ENCODE measurements at places on chromosomes 13 and 19. TPM values are rescaled to one million over a fixed set of nuclear protein-coding genes. Genes with fewer than 3 reads are reported as not detected.

Gene KIR2DL1
- total RNA-seq, result 0.19 TPM

Gene ZNF160
- total RNA-seq, result 35.7 TPM

Gene CYP2A13
- not detected for total RNA-seq

Gene ZIC5
- not detected for total RNA-seq

Gene PEAK3
- total RNA-seq, result 0.54 TPM

Gene RFX1
- total RNA-seq, result 17.8 TPM

Gene ZNF20
- 5.2 TPM for total RNA-seq

Gene LYPD3
- total RNA-seq, result 0.33 TPM

Gene ZNF738
- 12.6 TPM for total RNA-seq

Gene FAM216B
- not detected for total RNA-seq

Gene CALR3
- not detected for total RNA-seq

- no peak for DNase-seq
- H3K4me1 ChIP-seq, result peaks cover 5% of the 10 kb centered on the region
- H3K36me3 ChIP-seq, result no peaks in the 10 kb centered on the region
- H3K27ac ChIP-seq, result no peak overlapping the region
- no peak overlapping the region for H3K4me3 ChIP-seq
- H3K27me3 ChIP-seq, result no peaks in the 10 kb centered on the region
Measured at GRCh38 chr13:84118839-84119409, 236.7 kb upstream of the SLITRK1 start.

GRCh38 chr13:23984546-23984945 is 87.2 kb upstream of the C1QTNF9B start:
- H3K27ac ChIP-seq, result no peak overlapping the region
- H3K36me3 ChIP-seq, result no peaks in the 10 kb centered on the region
- H3K4me3 ChIP-seq, result no peak overlapping the region
- H3K27me3 ChIP-seq, result peaks cover 28% of the 10 kb centered on the region
- DNase-seq, result peak; percentile 9
- peaks cover 7% of the 10 kb centered on the region for H3K4me1 ChIP-seq

GRCh38 chr13:51556740-51557139 is 27.5 kb upstream of the WDFY2 start:
- H3K4me1 ChIP-seq, result peaks cover 27% of the 10 kb centered on the region
- H3K36me3 ChIP-seq, result peaks cover 8% of the 10 kb centered on the region
- no peak for DNase-seq
- no peak overlapping the region for H3K4me3 ChIP-seq
- peaks cover 6% of the 10 kb centered on the region for H3K27me3 ChIP-seq

GRCh38 chr13:51063909-51064308 is 47.2 kb downstream of the C13orf42 start:
- H3K4me1 ChIP-seq, result peaks cover 30% of the 10 kb centered on the region
- no peak overlapping the region for H3K27ac ChIP-seq
- peaks cover 7% of the 10 kb centered on the region for H3K27me3 ChIP-seq
- no peak overlapping the region for H3K4me3 ChIP-seq
- no peaks in the 10 kb centered on the region for H3K36me3 ChIP-seq

- H3K27ac ChIP-seq, result no peak overlapping the region
- no peaks in the 10 kb centered on the region for H3K27me3 ChIP-seq
- H3K36me3 ChIP-seq, result no peaks in the 10 kb centered on the region
Measured at GRCh38 chr19:3392480-3392879, 26.1 kb downstream of the NFIC start.

GRCh38 chr13:98480915-98481877 is 95.7 kb downstream of the STK24 start:
- H3K27me3 ChIP-seq, result no peaks in the 10 kb centered on the region
- peaks cover 87% of the 10 kb centered on the region for H3K4me1 ChIP-seq
- peak overlapping the region; percentile 78 for H3K27ac ChIP-seq
- H3K4me3 ChIP-seq, result peak overlapping the region; percentile 0
- H3K36me3 ChIP-seq, result peaks cover 16% of the 10 kb centered on the region

GRCh38 chr13:104057861-104058260 is 991.6 kb upstream of the SLC10A2 start:
- no peaks in the 10 kb centered on the region for H3K27me3 ChIP-seq
- H3K27ac ChIP-seq, result no peak overlapping the region
- no peak overlapping the region for H3K4me3 ChIP-seq

DNA sequence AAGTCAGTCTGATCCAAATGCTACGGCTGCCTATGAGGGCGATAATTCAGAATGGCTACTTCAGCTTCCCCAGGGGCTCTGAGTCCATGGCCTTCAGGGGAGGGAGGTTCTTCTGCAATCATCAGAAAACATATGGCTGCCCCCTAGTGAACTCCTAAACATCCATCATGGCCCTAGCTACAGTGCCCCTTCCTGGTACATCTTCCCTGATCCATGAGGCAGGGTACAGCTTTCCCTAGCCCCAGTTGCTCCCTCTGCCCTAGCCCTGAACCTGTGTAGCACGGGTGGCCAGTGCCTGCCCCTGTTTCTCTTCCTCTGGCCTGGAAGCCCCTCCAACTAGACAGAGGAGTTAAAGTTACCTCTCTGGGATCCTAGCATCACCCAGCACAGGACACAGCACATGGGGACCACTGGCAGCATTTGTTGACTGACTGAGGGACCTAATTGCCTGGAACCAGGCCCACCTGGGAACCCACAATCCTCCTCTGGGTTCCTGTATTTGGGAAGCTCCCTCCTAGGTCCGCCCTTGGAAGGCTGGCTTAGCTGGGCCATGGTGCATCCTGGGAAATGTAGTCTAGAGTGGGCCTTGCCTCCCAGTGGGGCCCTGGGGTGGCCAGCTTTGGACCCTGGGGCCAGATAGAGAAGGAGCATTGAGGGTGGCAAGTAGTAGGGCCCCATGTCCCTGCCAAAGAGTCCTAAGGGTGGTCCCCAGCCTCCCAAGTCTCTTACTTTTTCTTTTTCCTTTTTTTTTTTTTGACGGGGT is 17.7 kb upstream of the SEMA6B start:
- no peak overlapping the region for H3K27ac ChIP-seq
- peaks cover 2% of the 10 kb centered on the region for H3K4me1 ChIP-seq
- H3K36me3 ChIP-seq, result no peaks in the 10 kb centered on the region
- H3K27me3 ChIP-seq, result peaks cover 42% of the 10 kb centered on the region
- DNase-seq, result no peak
- no peak overlapping the region for H3K4me3 ChIP-seq

DNA sequence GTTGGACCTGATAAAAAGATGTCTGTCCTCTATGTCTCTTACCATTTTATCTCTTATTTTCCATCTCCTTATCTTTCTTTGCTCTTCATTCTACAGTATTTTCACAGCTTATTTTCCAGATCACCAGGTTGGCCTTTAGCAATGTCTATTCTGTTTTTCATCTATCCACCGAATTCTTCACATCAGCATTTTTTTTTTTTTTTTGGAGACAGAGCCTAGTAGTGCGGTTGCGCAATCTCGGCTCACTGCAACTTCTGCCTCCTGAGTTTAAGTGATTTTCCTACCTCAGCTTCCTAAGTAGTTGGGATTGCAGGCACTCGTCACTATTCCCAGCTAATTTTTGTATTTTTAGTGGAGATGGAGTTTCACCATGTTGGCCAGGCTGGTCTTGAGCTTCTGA is 49.0 kb downstream of the DNAJC15 start:
- no peak overlapping the region for H3K27ac ChIP-seq
- peaks cover 21% of the 10 kb centered on the region for H3K36me3 ChIP-seq
- no peak overlapping the region for H3K4me3 ChIP-seq
- DNase-seq, result no peak

- no peak overlapping the region for H3K4me3 ChIP-seq
- no peak overlapping the region for H3K27ac ChIP-seq
- no peak for DNase-seq
- no peaks in the 10 kb centered on the region for H3K4me1 ChIP-seq
Measured at GRCh38 chr13:43343645-43344044, 320.3 kb downstream of the DNAJC15 start.

- no peak overlapping the region for H3K27ac ChIP-seq
- peaks cover 47% of the 10 kb centered on the region for H3K36me3 ChIP-seq
- no peaks in the 10 kb centered on the region for H3K4me1 ChIP-seq
- DNase-seq, result no peak
- H3K4me3 ChIP-seq, result no peak overlapping the region
- H3K27me3 ChIP-seq, result peaks cover 7% of the 10 kb centered on the region
Measured at GRCh38 chr13:79557666-79558065, 76.7 kb downstream of the NDFIP2 start.

- H3K4me3 ChIP-seq, result no peak overlapping the region
- no peak overlapping the region for H3K27ac ChIP-seq
- no peak for DNase-seq
- peaks cover 4% of the 10 kb centered on the region for H3K4me1 ChIP-seq
- H3K36me3 ChIP-seq, result peaks cover 84% of the 10 kb centered on the region
- no peaks in the 10 kb centered on the region for H3K27me3 ChIP-seq
Measured at GRCh38 chr19:19911150-19911549, 10.4 kb downstream of the ZNF93 start.

DNA sequence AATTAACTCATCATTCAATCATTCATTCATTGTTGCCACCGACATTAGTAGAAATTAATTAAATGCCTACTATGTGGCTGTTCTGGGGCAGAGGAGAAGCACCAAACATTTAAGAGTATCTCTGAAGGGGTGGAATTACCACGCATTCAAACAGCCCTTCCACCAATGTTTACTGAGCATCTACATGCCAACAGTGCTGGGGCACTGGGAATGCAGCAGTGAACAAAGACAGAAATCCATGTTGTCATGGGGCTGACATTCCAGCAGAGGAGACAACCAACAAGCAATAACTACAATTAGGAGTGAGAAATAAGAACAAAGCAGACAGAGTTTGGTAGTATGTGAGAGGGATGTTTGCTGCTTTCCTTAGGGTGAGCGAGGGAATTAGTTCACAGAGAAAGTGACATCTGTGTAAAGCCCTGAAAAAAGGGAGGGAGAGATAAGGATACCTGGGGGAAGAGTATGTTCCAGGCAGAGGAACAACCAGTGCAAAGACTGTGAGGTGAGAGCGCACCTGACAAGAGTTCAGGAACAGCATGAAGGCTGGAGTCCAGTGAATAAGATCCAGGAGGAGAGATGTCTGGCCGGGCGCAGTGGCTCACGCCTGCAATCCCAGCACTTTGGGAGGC is 1.3 kb upstream of the PAK4 start:
- H3K4me3 ChIP-seq, result peak overlapping the region; percentile 13
- H3K4me1 ChIP-seq, result peaks cover 34% of the 10 kb centered on the region
- no peak for DNase-seq
- peaks cover 4% of the 10 kb centered on the region for H3K27me3 ChIP-seq
- no peaks in the 10 kb centered on the region for H3K36me3 ChIP-seq

- no peak overlapping the region for H3K4me3 ChIP-seq
- peaks cover 12% of the 10 kb centered on the region for H3K27me3 ChIP-seq
- no peak overlapping the region for H3K27ac ChIP-seq
- no peaks in the 10 kb centered on the region for H3K4me1 ChIP-seq
- no peaks in the 10 kb centered on the region for H3K36me3 ChIP-seq
- no peak for DNase-seq
Measured at GRCh38 chr13:111526922-111527321, 206.5 kb downstream of the TEX29 start.

DNA sequence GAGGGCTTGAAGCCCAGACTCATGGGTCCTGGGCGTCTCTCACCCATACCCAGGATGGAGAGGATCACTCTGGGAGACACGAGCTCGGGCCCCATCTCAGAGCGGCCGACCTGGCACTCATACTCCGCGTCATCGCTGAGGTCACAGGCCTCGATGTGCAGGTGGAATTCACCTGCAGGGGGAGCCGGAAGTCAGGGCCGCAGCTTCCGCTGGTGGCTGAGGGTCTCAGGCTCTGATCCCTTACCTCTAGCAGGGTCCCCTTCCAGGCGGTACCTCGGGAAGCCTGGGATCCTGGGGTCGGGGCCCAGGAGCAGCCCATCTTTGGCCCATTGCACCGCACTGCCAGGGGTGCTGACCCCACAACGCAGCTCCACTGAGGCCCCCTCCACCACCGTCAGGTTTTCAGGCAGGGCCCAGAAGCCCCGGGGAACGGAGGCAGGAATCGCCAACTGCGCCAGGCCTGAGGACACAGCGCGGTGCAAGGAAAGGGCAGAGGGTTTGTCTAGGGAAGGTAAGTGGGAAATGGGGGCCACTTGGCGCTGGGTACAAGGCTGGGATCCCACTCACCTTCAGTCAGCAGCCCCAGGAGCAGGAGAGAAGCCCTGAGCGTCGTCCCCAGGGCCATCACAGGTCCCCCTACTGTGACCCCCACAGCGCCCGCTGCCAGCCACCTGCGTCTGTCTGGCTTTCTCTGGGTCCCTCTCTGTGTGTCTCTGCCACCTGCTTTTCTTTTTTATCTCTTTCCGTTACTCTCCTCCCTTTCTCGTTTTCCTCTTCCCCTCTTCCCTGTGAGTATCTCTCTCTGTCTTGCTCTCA is 883 bp downstream of the NPHS1 start:
- no peak overlapping the region for H3K27ac ChIP-seq
- H3K27me3 ChIP-seq, result peaks cover 44% of the 10 kb centered on the region
- no peaks in the 10 kb centered on the region for H3K36me3 ChIP-seq
- DNase-seq, result no peak
- no peak overlapping the region for H3K4me3 ChIP-seq

- H3K4me3 ChIP-seq, result no peak overlapping the region
- no peak overlapping the region for H3K27ac ChIP-seq
- peaks cover 21% of the 10 kb centered on the region for H3K27me3 ChIP-seq
- no peak for DNase-seq
- H3K4me1 ChIP-seq, result peaks cover 3% of the 10 kb centered on the region
- no peaks in the 10 kb centered on the region for H3K36me3 ChIP-seq
Measured at GRCh38 chr13:44268980-44269379, 104.6 kb upstream of the SERP2 start.
